AML-193 (cell line): ENCODE measurements at places on chromosomes 5 and 9.

- no peak for DNase-seq
Measured at GRCh38 chr5:150208187-150209098, 18.6 kb downstream of the SLC6A7 start.

DNA sequence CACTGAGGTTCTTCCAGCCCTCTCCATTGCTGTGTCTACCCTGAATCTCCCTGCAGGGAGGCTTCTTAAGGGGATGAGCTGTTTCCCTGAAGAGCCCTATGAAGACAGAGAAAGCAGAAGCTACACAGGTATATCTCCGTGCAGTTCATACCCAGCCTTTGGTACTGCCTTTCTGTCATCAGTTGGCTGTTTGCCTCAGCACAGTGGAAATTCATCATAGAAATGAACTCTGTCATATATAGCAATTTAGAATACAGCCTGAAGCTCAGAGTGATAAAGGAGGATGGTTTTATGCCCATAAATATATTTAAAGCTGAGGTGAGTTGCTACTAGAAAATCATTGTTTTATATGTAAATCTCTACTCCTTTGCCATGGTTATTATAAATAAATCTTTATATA, 42.6 kb upstream of the KCNN2 start:
- DNase-seq, result no peak

DNA sequence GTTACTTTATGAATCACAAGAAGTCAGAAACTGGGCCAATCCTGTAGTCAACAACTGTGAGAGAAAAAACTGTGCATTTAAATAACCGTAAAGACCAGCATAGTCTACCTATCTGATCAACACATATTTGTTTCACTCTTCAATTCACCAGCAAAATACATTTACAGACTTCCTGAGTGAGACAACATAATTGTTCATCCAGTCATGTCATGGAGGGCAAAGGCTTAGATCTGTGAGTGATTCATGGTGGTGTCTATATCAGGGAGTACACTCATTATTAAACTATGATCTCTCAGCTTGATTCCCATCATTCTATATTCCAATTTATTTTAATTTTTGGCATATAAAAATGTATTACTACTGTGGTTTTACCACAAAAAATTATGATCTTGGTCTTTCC, 694.6 kb downstream of the DNAH5 start:
- no peak for DNase-seq

DNA sequence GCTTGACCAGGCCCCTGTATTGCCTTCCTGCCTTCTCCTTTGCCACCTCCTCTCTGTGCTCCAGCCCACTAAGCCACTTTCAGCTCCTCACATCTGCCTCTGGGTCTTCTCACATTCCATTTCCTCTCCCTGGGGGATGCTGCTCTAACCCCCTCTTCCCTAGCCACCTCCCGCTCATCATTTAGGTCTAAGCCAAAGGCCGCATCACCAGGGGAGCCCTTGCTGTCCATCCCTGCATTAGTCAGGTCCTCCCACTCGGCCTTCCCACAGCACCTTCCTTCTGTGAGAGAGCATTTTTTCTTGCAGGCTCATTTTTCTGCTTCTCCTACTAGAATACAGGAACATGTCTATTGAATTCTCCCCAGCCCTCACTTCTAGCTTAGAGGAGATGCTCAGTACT, 72.6 kb upstream of the GALNT10 start:
- DNase-seq, result no peak

GRCh38 chr9:84708400-84708799, 38.9 kb downstream of the NTRK2 start:
- no peak for DNase-seq

- DNase-seq, result no peak
Measured at GRCh38 chr5:30937070-30937469, 256.4 kb upstream of the CDH6 start.

DNA sequence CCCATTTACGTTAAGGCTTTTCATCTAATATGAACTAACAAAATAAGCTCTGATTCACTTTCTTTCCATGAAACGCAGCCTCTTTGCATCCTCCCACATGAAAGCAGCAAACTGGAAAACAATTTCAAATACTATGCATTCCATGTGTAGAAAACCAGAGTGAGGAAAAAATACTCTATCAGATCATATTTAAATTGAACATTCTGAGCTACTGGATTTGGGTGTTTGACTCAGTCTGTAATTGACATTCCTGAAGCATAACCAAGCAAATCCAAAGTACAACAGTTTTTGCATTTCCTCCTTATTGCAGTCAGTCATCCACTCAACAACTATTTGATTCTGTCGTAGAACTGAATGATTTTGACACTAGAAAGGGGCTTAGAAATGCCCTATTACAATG, 399.1 kb upstream of the NMUR2 start:
- DNase-seq, result no peak

DNA sequence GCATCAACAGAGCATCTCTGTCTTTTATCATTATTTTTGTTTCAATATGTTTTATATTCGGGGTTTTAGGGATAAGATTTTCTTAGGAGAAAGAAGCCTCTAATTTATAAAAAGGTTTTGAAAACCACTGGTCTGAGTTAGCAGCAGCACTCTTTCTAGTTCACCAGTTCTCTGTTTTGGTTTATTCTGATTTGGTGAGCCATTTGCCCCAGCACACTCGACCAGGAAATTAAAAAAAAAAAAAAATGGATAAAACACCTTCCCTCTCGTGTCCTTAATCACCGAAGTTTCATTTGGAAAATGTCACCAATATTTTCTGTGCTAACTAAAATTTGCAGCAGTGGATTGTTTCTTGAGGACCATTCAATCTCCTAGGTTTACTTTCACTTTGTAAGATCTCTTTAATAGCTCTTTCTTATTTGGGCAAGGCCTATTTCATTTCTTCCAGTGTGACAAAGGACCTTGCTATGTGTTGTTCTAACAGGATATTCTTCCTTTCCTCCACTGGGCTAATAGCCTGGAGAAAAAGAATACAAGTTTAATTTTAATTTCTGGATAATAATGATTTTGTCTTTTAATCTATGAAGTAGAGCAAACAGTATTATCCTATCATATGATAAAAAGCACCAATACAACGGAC, 57.8 kb upstream of the ANXA1 start:
- DNase-seq, result no peak

GRCh38 chr9:113657765-113658544, 194.4 kb downstream of the RGS3 start:
- DNase-seq, result peak; percentile 69

- no peak for DNase-seq
Measured at GRCh38 chr5:90894866-90895420, 336.3 kb downstream of the ADGRV1 start.

DNA sequence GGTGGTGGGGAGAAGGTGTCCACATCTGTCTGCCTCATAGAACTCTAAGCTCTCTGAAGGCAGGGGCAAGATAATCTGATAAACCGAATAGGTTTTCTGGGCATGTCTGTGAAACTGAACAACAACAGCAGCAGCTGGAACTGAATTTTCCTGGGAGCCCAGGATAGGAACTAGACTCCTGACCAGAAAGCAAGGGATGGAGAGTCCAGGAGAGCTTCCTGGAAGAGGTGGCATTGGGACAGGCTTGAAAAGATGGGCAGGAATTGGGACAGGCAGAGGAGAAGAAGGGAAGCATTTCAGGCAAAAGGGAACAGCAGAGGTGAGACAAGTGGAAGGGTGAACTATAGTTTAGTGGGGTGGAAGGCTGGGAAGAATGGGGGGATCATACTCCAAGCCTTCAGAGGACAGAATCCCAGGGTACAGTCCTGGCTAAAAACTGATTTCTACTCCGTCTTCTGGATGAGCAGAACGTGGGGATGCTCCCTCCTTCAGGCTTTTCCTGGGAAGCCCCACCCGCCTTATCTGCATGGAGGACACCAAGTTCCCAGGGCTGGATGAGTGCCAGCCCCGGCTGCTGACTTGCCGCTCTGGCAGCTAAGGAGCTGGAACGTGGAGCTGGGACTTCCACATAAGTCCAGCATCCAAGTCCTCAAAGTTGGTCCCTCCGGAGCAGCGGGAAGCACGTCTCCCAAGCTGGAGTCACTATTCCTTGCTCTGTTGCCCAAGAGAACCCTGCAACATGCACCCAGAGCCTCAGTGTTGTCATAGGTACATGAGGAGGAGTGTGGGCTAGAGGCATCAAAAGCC, 13.9 kb upstream of the KIF12 start:
- DNase-seq, result no peak

DNA sequence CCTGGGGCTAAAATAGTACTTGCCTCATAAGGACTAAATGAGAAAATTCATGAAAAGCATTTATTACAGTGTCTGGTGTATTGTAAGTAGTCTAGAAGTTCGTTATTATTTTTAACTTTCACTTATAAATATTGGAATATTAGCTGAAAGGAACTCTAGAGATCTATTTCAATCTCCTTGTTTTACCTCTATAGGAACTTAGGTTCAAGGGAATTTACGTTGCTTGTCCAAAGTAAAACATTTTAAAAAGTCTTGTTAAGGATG, 55.5 kb downstream of the GARNL3 start:
- no peak for DNase-seq

- DNase-seq, result no peak
Measured at GRCh38 chr5:177540438-177540837, 13.9 kb downstream of the FAM193B start.

- no peak for DNase-seq
Measured at GRCh38 chr5:131640043-131640856, 5.2 kb upstream of the RAPGEF6 start.

GRCh38 chr9:70080481-70081119, 37.0 kb downstream of the MAMDC2 start:
- DNase-seq, result no peak

DNA sequence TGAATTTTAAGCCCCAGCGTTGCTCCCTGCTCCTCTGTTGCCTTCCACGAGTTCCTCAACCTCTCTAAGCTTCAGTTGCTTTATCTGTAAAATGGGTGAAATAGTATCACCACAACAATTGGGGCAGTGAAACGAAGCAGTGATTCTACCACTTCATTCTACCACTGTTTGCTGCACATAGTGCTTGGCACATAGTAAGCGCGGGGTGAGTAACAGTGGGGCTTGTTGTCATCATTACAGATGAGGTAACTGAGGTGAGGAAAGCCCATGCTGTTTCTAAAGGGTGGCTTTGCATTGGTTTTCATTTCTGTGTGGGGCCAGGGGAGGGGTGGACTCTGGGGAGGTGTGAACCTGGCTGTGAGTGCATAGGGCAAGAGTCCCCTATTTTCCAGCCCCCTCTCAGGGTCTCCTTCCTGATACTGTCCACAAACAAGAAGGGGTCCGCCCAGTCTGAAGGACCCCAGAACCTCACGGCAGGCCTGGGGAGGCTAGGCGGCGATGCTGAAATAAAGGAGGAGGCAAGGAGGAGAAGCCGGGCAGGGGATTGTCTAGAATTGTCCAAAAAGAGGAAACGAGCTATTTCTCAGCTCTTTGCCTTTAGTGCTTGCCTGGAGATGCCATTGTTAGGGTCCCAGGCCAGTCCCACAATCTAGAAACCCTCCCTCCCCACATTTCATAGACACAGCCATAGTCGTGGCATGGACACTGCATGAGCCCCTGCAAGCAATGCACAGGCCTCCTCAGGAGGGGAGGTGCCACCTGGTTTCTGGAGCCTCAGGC, 65.6 kb downstream of the IL6ST start:
- DNase-seq, result no peak

DNA sequence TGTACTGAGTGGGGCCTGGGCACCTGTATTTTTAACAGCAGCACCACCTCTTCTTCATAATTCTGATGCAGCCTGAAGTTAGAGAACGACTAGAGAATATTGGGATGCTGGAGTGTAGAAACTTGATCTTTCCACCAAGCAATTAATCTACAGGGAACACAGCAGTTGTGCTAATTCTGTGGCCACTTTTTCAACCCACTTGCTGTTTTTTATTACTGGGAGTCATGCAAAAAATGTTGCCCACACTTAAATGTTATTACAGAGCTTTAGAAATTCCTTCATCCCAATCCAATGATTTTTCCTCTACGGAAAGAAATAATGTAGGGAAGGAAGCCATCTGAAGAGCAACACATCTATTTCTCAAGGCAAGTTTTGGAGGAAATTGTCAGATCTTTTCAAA, 190.9 kb upstream of the TUT7 start:
- DNase-seq, result no peak

DNA sequence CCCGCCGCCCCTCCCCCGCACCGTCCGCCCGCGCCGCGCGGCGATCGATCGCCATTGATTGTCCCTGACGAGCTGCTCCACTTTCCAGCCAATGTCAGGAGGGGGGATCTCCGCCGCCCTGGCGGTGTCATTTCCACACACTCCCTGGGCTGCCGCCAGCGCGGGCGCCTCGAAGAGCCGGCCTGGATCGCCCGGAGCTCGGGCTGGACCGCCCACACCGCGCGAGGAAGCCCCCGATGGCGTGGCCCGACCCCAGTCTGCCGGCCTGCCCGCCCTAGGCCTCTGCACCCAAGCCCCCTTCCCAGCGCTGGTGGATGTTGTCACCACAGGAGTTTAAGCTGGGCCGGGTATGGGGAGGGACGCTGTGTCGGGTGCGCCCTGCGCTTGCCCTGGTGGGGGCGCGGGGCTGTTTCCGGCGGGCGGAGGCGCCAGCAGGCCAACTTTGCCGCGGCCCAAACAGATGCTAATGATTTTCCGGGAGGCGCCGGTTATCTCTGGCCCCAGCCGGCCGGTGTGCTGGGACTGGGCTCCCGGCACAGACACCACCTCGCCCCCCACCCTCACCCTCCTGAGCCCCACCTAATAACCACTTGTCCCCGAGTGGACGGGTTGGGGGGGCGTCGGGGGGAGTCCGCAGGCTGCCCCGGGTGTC, 10.6 kb upstream of the CXXC5 start:
- peak; percentile 56 for DNase-seq

DNA sequence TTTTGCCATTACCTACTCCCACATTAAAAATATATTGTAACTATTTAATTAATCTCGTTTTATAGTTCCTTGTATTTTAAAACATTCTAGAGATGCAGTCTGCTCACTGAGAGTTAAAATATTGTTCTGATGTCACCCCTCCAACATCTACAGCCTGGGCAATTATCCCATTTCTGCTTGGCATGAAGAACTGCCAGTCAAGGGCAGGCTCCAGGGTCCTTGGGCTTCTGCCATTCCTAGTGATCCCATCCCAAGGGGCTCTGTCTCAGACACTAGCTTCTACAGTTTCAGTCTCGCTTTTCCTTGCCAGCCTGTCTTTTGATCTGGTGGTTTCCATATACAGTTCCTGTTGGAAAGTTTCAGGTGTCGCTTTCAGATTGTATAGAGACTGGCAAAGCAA, 287.2 kb downstream of the TMEM232 start:
- DNase-seq, result no peak

DNA sequence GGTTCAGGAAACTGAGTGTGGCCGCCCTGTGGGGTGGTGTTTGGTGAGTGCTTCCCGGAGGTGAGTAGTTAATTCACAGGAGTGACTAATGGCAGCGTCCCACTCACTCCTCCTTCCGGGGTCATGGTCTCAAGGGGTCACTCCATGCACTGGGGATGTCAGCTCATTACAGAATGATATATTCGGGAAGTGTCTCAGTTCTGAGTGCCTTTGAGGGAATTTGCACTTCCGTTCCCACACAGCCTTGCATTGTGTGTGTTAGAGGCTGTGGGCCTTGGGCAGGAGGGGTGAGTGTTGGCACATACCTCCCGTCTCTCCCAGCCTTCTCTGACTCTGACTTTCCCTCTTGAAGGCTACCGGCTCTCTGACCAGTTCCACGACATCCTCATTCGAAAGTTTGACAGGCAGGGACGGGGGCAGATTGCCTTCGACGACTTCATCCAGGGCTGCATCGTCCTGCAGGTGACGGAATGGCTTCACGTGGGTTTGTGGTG, 10.5 kb upstream of the AHRR start:
- DNase-seq, result no peak

- no peak for DNase-seq
Measured at GRCh38 chr5:40909723-40910122, 426 bp downstream of the C7 start.

- DNase-seq, result no peak
Measured at GRCh38 chr5:3786891-3787430, 191.3 kb downstream of the IRX1 start.
